ENCODE measurements at places on chromosomes 3 and 15. TPM values are rescaled to one million over a fixed set of nuclear protein-coding genes. Genes with fewer than 3 reads are reported as not detected.

GRCh38 chr3:73523661-73524060, 101.1 kb downstream of the PDZRN3 start:
- no peaks in the 10 kb centered on the region for H3K4me1 ChIP-seq
- H3K27ac ChIP-seq = no peak overlapping the region
- no peaks in the 10 kb centered on the region for H3K27me3 ChIP-seq
- no peaks in the 10 kb centered on the region for H3K36me3 ChIP-seq
- DNase-seq = no peak

- H3K36me3 ChIP-seq = no peaks in the 10 kb centered on the region
- no peaks in the 10 kb centered on the region for H3K4me1 ChIP-seq
- H3K27me3 ChIP-seq = no peaks in the 10 kb centered on the region
- no peak for DNase-seq
- H3K4me3 ChIP-seq = no peak overlapping the region
Observed at GRCh38 chr3:20225769-20226168, 39.8 kb upstream of the SGO1 start.

DNA sequence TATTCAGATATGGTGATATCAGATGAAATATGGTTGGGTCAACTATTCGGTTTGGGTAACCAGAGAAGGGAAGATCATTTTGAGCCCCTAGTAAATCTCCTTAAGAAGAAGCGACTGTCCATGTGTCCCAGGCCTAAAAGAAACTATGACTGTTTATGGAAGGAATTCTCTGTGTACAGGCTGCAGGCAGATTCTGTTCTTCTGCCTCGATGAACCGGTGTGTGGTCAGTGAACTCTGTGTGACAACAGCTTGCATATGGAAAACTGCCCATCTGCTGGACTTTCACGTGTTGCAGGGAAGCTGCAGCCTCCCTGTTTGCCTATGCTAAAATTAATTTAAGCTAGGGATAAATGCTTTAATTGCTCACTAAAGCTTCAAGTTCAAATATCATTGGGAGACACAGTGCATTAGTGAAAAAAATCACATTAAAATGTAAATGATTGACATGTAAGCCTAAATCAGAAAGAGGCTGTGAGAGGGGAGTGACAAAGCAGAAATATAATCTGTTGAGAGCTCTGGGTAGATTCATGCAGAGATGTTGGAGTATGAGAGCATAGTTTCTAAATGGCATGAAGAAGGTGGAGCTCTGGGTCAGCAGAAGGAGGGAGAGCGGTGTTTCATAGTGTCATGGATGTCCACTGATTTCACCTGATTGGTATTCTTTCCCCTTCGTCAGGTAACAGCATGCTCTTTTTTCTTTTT, 65.4 kb upstream of the PFN2 start:
- no peak overlapping the region for H3K4me3 ChIP-seq
- H3K36me3 ChIP-seq = no peaks in the 10 kb centered on the region
- no peaks in the 10 kb centered on the region for H3K27me3 ChIP-seq
- no peak for DNase-seq

DNA sequence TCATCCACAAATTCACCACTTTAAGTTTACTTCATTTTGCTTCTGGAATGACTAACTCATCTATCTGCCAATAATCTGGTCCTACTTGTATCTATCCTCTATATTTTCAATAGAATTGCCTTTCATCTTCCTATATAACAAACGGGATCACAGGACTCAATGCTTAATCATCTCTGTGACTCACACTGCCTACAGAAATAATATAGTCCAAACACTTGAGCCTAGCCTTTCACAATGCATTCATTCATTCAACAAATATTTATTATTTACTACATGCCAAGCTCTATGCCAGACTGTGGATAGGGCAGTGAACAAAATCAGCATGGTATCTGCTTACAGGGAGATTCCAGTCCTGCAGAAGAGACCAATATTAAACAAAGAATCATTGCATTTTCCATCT, 16.6 kb upstream of the AGTR1 start:
- H3K4me1 ChIP-seq = no peaks in the 10 kb centered on the region
- H3K4me3 ChIP-seq = no peak overlapping the region
- no peak overlapping the region for H3K27ac ChIP-seq
- no peaks in the 10 kb centered on the region for H3K27me3 ChIP-seq

The CRYGS gene
- polyA plus RNA-seq = not detected

DNA sequence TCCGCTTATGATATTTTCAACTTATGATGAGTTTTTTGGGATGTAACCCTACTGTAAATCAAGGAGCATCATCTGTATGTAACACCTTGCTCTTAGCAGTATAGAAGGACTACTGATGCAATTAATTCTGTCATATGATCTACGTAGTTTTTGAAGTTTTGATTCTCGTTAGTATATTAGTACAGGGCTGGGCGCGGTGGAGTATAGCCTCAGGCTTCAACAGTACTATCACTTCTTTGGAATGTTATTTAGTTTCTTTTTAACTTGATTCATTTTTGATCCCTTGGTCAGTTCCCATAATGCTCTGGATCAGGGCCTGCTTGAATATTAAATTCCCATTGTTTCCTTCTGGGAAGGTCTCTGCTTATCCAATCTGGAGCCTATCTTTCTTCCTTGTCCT, 23.9 kb upstream of the AP4E1 start:
- H3K27ac ChIP-seq = no peak overlapping the region
- peaks cover 18% of the 10 kb centered on the region for H3K4me1 ChIP-seq
- no peaks in the 10 kb centered on the region for H3K27me3 ChIP-seq
- DNase-seq = no peak
- H3K4me3 ChIP-seq = no peak overlapping the region

The TGFBR2 gene
- polyA plus RNA-seq = 92.6 TPM

The KLHL6 gene
- 21.8 TPM for polyA plus RNA-seq

DNA sequence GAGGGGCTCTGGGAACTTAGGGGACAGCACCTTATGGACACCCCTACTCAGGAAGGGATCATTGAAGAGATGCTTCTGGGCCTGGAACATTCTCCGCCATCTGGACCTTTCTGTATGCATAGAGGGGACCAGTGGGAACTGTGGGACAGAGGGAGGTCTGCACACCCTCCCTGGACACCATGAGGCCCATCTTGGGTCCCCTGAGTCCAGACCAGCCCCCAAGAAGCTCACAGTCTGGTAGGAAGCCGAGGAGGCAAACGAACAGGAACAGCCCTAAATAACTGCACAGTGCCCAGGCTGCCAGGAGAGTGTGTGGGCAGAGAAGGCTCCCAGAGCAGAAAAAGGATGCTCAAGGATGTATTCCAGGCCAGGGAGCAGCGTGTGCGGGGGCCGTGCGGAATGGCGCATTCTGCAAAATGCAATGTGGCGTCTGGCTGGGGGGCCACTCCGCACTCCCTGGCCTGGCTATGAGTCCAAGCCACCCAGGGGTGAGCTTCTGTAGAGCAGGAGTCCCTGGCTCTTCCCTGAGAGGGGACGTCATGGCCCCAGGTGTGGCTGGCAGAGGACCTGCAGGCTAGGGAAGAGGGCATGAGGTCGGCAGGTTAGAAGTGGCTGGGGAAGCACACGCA, 24.5 kb upstream of the KLF13 start:
- no peak overlapping the region for H3K4me3 ChIP-seq
- no peak overlapping the region for H3K27ac ChIP-seq
- no peak for DNase-seq
- no peaks in the 10 kb centered on the region for H3K27me3 ChIP-seq

DNA sequence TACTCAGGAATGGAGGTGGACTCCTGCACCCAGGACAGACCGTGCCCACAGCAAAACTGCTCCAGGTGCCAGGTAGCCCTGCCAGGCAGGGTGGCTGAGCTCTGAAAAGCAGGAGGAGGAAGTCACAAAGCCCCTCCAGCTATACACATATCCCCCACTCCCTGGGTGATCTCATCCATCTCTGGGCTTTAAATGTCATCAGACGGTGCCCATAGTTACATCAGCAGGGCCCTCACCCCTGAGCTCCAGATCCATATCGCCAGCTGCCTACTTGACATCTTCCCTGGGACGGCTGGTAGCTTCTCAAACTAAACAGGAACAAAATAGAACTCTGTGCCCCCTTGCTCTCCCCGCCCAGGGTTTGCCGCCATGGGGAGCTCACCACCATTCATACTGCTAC, 87.7 kb downstream of the MEGF11 start:
- no peak for DNase-seq
- no peaks in the 10 kb centered on the region for H3K27me3 ChIP-seq
- no peak overlapping the region for H3K4me3 ChIP-seq

- DNase-seq = no peak
- no peak overlapping the region for H3K27ac ChIP-seq
- H3K36me3 ChIP-seq = no peaks in the 10 kb centered on the region
- H3K27me3 ChIP-seq = no peaks in the 10 kb centered on the region
- H3K4me1 ChIP-seq = peaks cover 3% of the 10 kb centered on the region
- no peak overlapping the region for H3K4me3 ChIP-seq
Observed at GRCh38 chr3:130857336-130858026, 36.4 kb upstream of the ATP2C1 start.

The NR2E3 gene
- polyA plus RNA-seq = not detected

DNA sequence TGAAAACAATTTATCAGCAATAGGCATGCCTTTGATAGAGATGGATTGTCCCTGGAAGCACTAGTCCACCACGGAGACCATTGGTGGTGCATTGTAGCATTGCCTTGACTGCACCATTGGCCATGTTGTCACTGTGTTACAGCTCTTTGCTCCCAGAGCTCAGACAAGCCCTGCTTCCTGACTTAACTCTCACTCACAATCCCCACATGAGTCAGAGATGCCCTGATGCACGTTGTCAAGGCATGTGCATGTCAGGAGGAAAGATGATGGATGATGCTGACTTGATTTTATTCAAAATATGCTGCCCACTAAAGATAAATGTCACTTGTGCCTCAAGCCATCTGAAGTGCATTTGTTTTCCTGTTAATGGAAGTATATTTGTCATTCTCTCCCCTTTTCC, 266.1 kb downstream of the ARRDC4 start:
- H3K36me3 ChIP-seq = no peaks in the 10 kb centered on the region
- H3K4me3 ChIP-seq = no peak overlapping the region
- no peak for DNase-seq
- no peaks in the 10 kb centered on the region for H3K4me1 ChIP-seq
- no peaks in the 10 kb centered on the region for H3K27me3 ChIP-seq

DNA sequence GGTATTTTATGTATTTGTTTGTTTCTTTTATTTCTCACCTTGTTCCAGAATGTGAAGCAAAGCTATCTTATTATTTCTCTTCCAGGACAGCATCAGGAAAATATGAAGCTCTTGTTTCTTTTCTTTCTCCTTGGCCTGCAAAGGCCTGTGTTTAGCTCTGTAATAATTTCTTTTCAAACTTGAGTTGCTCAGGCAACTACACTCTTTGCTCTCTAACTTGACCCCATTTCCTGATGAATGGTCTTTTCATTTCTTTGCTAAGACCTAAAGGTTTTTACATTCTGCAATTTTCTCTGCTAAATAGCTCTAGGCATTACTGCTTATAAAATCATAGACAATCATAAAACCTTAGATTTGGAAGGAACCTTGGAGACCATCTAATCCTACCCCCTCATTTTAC, 26.2 kb upstream of the ZNF770 start:
- no peak for DNase-seq
- H3K27ac ChIP-seq = no peak overlapping the region
- no peaks in the 10 kb centered on the region for H3K4me1 ChIP-seq
- H3K36me3 ChIP-seq = no peaks in the 10 kb centered on the region

The ZNF774 gene
- polyA plus RNA-seq = not detected

DNA sequence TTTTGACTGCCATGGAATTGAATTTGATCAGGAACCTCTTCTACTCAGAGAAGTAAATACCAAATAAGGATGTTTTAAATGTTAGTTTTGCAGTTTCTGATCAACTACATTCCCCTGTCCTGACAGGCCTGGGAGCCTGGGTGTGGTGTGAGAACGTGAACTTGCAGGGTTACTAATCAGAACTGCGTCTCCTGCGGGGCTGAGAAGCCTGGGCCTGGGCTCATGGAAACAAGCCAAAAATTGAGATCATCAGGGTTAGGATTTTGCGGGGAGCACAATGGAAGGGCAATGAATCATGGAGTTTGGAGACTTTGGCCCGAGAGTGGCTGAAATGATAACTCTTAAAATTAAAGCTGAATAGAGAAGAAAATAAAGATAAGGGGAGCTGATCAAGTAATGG, 47.8 kb upstream of the C3orf70 start:
- no peak overlapping the region for H3K4me3 ChIP-seq
- H3K27me3 ChIP-seq = no peaks in the 10 kb centered on the region
- H3K4me1 ChIP-seq = no peaks in the 10 kb centered on the region
- no peak overlapping the region for H3K27ac ChIP-seq
- H3K36me3 ChIP-seq = no peaks in the 10 kb centered on the region

DNA sequence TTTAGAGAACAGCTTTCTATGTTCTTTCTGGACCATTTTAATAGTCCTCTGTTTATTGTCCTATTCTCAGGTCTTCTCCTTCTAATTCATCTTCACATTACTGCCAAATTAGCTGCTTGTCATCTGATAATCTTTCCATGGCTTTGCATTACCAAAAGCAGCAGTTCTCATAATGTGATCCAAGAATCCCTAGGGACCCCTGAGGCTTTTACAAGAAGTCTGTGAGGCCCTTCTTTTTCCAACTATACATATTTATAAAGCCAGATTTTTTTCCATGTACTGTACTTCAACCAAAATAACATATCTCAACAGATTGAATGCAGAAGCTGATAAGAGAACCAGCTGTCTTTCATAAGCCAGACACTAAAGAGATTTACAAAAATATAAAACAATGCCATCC, 162.5 kb upstream of the BFSP2 start:
- H3K27me3 ChIP-seq = peaks cover 3% of the 10 kb centered on the region
- H3K4me1 ChIP-seq = no peaks in the 10 kb centered on the region

The RETNLB gene
- polyA plus RNA-seq = not detected

The ATG7 gene
- 13.4 TPM for polyA plus RNA-seq
